ENCODE measurements at places on chromosomes 7 and 10.

GRCh38 chr10:63115732-63116383 lies 17.3 kb upstream of the NRBF2 start:
- DNase-seq: no peak

DNA sequence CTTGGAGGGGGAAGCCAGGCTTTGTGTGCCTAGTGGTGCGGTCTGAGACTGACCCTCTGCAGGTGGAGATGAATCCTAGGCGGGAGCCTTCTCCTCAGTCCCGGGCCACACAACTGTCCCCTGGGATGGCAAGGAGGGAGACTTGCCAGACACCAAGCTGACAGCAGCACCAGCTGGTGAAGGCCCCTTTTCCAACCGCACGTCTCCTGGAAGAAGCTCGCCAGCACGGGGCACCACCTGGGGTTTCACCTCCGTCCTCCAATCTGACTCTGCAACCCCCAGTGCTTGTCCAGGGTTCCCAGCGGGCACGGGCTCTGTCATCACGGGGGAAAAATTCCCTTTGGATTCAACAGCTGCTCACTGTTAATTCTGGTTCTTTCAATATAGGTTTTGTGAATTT lies 34.2 kb upstream of the TCERG1L start:
- DNase-seq: no peak

GRCh38 chr7:16080131-16080530 lies 341.2 kb downstream of the CRPPA start:
- no peak for DNase-seq

GRCh38 chr10:131126321-131127137 lies 185.0 kb downstream of the TCERG1L start:
- no peak for DNase-seq

GRCh38 chr10:95841661-95842498 lies 65.9 kb upstream of the CC2D2B start:
- peak; percentile 12 for DNase-seq

GRCh38 chr10:127398140-127398970 lies 150.8 kb upstream of the NPS start:
- no peak for DNase-seq

DNA sequence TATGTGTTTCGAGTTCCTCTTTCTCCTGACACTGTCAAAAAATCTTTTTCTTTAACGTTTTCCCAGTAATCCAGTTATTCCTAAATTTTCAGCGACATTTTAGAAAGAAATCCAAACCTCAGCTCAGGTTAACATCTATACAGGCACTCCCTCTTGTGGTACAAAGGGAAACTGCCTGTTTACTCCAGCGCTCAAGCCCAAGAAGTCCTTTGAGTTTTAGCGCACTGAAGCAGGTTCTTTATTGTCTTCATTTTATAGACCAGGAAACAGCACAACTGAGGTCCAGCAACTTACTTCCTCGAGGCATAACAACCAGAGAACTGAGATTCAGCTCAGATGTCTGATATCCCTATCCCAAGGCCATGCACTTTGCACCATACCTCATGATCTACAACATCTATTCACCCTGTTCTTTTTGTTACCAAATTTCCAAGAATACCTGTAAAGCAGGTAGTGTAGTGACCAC lies 287.2 kb upstream of the MKLN1 start:
- peak; percentile 45 for DNase-seq

GRCh38 chr10:15316145-15316544 lies 54.9 kb downstream of the FAM171A1 start:
- no peak for DNase-seq

GRCh38 chr7:7686811-7687508 lies 31.4 kb downstream of the RPA3 start:
- DNase-seq: no peak

GRCh38 chr10:119313644-119314043 lies 106.3 kb downstream of the GRK5 start:
- DNase-seq: peak; percentile 58

GRCh38 chr10:17387861-17388503 lies 66.4 kb downstream of the ST8SIA6 start:
- DNase-seq: no peak

- DNase-seq: peak; percentile 19
Measured at GRCh38 chr7:102434039-102434486, 688 bp downstream of the ORAI2 start.

DNA sequence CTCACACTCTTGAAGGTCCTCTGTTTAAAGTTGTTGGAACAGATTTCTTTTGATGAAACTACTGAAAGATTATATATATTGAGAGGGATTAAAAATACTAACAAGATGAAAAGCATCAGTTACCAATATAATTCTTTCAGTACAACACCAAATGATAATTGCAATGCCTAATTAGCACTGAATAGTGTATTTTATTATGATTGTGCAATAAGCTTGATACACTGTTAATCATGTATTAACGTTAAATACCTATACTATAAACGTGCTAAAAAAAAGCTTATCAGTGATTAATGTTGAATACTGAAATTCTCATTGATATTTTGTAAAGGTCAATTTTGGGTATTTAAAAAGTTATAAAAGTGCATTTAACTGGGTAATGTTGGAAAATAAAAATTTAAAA lies 61.5 kb downstream of the HIBADH start:
- DNase-seq: no peak

DNA sequence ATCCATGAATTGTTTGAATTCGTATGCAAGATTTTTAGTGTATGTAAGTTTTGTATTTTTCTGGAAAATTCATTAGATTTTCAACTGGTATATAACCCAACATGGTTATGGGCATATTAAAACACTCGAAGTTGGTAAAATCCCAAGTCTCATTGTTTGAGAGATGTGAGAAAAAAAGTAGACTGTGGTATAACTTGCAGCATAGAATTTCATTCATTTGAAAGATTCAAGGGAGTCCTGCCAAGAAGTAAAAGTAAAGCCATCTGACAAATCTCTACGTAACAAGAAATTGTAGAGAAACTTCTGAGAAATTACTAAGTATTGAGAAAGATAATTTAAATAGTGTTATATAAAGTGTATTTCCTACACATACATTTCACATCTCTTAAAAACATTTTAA lies 40.2 kb downstream of the SEMA3E start:
- no peak for DNase-seq

- DNase-seq: no peak
Measured at GRCh38 chr10:7826971-7827370, 8.7 kb downstream of the TAF3 start.

DNA sequence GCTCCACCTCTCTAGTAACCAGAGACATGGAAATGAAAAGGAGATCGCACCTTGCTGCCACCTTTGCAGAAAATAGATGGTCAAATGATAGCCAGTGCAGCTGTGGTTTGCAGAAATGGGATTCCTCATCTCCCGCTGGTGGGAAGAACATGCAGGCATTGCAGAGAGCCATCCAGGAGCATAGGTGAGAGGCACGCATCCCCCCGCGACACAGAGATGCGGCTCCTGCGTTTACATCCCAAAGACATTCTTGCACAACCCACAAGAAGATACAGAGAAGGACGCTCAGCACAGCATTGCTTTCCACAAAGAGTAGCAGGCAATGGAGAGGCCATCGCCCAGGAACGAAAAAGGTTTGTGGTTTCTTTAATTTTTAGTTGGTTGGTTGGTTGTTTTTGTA lies 56.2 kb downstream of the OAT start:
- DNase-seq: no peak

GRCh38 chr7:141842904-141843303 lies 1.6 kb upstream of the PRSS37 start:
- DNase-seq: no peak

GRCh38 chr10:110710621-110711020 lies 66.5 kb downstream of the RBM20 start:
- no peak for DNase-seq

- no peak for DNase-seq
Measured at GRCh38 chr10:87751274-87751673, 66.8 kb downstream of the ATAD1 start.

GRCh38 chr7:43508461-43508860 lies 74.4 kb upstream of the STK17A start:
- DNase-seq: no peak

GRCh38 chr7:81902536-81902935 lies 132.7 kb upstream of the HGF start:
- no peak for DNase-seq

DNA sequence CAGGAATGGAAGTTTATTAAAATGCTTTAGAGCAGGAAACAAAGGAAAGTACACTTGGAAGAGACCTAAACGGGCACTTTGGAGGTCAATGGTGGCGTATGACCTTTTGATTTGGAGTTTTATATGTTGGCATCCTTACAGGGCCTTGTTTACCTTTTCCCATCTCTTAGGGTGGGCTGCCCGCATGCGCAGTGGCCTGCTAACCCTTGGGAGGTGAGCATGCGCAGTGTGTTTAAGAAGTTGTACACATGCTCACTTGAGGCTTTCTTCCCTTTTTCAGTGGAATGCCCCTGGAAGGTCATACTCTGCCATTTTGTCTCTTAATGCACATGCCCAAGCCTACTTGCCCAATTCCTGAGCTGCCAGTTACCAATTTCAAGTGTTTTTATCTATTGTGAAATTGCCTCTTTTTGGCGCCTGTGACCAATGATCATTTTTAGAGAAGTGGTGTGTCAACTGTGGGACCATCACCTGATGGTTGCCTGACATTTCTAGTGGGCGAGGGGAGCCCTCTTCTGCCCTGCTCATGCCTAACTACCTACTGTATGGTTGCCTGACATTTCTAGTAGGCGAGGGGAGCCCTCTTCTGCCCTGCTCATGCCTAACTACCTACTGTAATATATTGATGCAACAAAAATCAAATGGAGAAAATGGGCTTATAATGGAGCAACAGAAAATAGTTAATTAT lies 138.0 kb downstream of the PPP1R9A start:
- no peak for DNase-seq

- DNase-seq: no peak
Measured at GRCh38 chr7:52500841-52501240, 534.6 kb upstream of the POM121L12 start.

GRCh38 chr10:8023321-8023720 lies 31.2 kb upstream of the GATA3 start:
- no peak for DNase-seq

- DNase-seq: no peak
Measured at GRCh38 chr10:117078168-117078837, 59.8 kb downstream of the VAX1 start.

GRCh38 chr7:24370541-24370940 lies 86.6 kb downstream of the NPY start:
- no peak for DNase-seq

DNA sequence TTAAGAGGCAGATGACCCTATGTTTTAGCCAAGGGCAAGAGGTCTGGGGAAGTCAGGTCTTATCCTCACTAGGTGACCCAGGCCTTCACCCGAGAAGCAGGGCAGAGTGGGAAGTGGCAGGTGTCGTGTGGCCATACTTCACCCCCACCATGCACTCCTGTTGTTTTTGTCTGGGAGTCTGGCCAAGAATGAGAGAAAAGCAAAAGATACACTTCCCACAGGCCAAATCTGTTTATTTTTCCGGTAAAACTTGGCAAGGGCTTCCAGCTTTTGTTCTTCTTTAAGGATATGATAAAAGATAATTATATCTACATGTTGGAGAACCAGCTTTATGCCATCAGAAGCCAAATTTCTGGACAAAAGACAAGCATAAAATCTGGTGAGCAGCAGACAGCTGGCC lies 137.4 kb upstream of the CDC14C start:
- no peak for DNase-seq

GRCh38 chr7:148095066-148095465 lies 495.5 kb upstream of the C7orf33 start:
- no peak for DNase-seq

- no peak for DNase-seq
Measured at GRCh38 chr7:66518151-66518691, 110.5 kb upstream of the KCTD7 start.

GRCh38 chr10:32160864-32161263 lies 104.6 kb upstream of the KIF5B start:
- no peak for DNase-seq

DNA sequence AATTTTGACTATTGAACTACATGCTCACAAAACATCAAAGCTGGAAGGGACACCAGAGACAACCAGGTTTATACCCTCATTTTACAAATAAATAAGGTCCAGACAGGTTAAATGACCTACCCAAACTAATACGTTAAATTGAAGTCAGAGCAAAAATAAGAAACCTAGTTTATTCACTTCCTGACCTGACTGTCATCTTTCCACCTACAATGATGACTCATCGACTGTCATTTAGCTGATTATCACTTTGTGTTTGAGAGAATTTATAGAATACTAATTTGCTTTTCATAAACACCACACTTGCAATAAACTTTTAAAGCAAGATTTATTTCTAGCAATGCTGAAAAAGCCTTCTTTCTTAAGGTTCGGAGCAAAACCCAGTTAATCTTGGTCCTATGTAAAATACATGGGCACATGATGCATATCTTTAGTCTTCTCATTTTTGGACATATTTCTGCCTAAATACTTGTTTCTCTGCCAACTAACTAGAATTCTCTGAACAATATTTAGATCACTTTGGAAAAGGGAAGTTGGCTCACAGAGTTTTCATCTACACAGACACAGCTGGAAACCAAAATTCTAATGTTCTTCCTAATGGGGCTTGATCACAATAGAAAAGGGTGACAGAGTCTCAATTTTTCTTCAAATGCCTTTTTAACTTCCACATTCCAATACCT lies 16.7 kb upstream of the LRRN3 start:
- DNase-seq: no peak

DNA sequence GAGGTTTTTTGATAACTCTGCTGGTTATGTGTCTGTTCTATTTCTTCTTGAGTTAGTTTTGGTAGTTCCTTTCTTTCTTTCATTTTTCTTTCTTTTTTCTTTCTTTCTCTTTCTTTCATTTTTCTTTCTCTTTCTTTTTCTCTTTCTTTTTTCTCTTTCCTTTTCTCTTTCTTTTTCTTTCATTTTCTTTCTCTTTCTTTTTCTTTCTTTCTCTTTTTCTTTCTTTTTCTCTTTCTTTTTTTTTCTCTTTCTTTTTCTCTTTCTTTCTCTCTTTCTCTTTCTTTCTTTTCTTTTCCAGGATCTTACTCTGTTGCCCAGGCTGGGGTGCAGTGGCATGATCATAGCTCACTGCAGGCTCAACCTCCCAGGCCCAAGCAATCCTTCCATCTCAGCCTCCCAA lies 20.4 kb upstream of the RHBDD2 start:
- DNase-seq: no peak

DNA sequence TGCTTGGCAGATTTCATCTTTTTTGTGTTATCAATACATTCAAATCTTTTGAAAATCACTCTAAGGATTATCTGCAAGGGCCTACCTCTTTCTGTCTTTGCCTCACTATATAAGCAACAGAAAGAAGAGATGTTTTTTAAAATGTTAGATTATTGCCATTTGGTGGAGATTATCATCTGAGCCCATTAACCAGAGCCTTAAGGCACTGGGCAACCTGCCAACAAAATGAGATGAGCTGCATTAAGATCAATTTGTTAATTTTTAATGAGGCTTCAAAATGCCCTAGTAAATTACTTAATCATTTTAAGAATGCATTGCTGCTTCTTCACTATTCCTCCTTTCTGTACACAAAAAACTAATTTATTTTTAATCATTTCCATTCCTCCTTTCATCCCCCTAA lies 314.1 kb downstream of the SNX13 start:
- DNase-seq: no peak

GRCh38 chr7:91443862-91444261 lies 179.6 kb downstream of the FZD1 start:
- DNase-seq: no peak

- DNase-seq: no peak
Measured at GRCh38 chr10:89091496-89091895, 100.9 kb downstream of the FAS start.

- DNase-seq: no peak
Measured at GRCh38 chr10:2886662-2887061, 180.7 kb upstream of the PFKP start.

GRCh38 chr7:117759950-117760640 lies 113.1 kb downstream of the CTTNBP2 start:
- DNase-seq: no peak

- DNase-seq: no peak
Measured at GRCh38 chr7:12770227-12770975, 83.0 kb downstream of the ARL4A start.

Measured in activated naive CD4-positive, alpha-beta T cell treated with Interleukin-2 at 50 U/mL for 16 hours (primary cell).